ENCODE measurements at places on chromosomes 16 and 17.

GRCh38 chr16:49618955-49619354 is 237.0 kb downstream of the ZNF423 start:
- DNase-seq: no peak

- DNase-seq: peak; percentile 81
These were observed 5.4 kb upstream of the CRYBA1 start for GRCh38 chr17:29240968-29241963.

DNA sequence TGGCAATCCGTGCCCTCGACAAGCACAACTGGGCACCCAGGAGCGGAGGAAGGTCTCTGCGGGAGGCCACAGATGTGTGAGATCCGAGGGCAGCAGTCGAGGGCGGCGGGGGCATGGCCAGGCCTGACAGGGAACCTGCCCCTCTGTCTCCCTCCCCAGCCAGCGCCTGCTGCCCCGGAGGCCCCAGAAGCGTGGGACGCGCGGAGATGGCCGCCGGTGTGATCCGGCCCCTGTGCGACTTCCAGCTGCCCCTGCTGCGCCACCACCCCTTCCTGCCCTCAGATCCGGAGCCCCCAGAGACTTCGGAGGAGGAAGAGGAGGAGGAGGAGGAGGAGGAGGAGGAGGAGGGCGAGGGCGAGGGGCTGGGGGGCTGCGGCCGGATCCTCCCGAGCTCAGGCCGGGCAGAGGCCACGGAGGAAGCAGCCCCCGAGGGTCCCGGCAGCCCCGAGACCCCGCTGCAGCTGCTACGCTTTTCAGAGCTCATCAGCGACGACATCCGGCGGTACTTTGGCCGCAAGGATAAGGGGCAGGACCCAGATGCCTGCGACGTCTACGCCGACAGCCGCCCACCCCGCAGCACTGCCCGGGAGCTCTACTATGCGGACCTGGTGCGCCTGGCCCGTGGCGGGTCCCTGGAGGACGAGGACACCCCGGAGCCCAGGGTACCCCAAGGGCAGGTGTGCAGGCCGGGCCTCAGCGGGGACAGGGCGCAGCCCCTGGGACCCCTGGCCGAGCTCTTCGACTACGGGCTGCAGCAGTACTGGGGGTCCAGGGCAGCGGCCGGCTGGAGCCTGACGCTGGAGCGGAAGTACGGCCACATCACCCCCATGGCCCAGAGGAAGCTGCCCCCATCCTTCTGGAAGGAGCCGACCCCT is 1.7 kb downstream of the PERCC1 start:
- no peak for DNase-seq

DNA sequence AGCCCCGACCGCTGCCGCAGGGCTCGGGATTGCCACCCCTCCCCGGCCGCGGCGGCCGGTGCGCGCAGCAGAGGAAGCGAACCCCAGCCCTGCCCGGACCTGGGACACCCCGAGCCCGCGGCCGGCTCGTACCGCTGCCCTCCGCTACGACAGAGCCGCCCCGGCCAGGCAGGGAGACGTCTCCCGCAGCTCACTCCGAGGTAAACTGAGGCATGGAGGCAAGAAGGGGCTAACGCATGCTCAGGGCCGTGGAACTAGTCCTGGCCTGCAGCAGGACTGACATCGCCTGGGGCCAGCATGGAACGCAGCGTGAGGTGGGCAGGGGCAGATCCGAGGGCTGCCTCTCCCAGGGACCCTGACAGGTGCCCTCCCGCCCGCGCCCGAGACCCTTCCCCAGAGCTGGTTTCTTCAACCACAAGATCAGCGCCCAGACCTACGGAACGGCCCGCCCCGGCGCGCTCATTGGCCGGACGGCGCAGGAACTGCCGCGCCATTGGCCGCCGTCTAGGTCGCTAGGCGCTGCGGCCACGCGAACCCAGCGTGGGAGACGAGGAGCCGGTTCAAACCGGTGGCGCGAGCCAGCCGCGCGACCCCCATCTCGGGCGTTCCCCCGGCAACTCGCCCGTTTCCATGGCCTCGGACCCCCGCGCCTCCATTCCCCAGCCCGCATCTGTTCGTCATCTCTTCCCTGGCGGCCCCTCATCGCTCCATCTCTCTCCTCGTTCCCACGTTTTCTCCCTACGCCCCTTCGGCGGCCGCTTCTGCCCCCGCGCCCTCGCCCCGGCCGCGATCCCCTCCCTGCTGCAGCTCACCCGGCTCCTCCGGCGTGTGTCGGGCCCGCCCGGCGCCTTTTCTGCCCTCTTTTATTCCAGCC is at the start of gene SLC43A2:
SLC43A2 (minus strand) TSS at position 853 of the 874 bp plus-strand sequence. CDS start 960 bp downstream, outside the sequence.
- DNase-seq: peak; percentile 91

- DNase-seq: no peak
These were observed 223.0 kb downstream of the CA10 start for GRCh38 chr17:51935477-51935876.

GRCh38 chr17:13558588-13558987 is 43.1 kb downstream of the HS3ST3A1 start:
- DNase-seq: no peak

DNA sequence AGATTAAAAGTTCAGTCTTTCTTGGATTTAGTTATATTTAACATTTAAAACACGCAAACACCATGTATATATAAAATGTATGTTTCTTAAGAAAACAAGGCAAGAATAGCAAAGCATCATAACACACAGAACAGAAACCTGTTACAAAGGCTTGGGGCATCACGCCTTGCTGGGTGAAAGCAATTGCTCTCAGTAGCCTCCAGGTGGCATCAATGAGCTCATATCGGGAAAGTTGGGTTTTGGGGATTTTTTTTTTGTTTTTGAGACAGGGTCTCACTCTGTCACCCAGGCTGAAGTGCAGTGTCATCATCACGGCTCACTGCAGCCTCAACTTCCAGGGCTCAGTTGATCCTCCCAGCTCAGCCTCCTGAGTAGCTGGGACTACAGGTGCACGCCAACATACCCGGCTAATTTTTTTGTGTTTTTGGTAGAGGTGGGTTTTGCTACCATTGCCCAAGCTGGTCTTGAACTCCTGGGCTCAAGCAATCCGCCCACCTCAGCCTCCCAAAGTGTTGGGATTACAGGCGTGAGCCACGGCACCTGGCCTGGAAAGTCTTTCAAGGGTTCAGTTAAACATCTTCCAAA is 56.9 kb downstream of the CYB5D2 start:
- DNase-seq: peak; percentile 57

- DNase-seq: no peak
These were observed 553 bp downstream of the RHBDL1 start for GRCh38 chr16:675884-676564.

DNA sequence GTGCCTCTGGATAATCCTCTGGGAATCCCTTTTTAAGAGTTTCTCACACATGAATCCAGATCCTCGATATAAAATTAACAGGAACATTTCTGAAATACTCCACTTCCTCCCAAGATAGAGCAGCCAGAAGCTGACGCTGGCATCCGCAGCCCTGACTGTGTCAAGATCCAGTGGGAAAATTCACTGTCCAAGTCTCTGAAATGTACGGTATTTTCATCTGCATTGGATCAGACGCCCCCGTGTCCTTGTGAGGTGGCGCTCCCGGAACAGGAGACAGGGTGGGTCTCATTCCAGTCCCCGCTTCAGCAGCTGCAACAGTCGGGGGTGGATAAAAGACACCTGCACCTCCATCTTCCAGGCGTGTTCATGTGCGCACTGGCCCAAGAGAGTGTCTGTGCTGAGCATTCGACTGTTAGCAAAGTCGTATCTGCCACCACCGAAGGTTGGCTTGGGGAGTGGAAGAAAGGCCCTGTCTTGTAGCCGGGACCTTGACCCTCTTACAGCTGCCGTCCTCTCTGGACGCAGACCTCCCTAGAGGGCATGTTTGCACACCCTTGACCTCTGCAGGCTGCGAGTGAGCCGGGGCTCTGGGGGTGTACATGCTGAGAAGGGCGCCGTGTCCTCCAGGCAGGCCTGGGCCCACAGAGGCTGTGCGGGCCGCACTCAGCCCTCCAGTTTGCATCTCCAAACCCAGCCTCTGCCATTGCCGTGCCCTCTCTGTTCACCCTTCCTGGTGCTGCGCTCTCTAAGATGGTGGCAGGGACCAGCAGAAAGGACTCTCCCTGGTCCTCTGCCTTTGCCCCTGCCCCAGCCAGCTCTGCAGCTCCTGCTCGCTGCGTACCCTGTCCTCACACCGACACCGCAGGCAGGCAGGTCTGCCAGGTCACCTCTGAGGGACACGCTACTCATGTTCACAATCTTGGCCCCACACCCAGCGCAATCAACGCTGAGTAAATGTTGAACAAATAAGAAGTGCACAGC is 72.0 kb upstream of the CHMP6 start:
- no peak for DNase-seq

DNA sequence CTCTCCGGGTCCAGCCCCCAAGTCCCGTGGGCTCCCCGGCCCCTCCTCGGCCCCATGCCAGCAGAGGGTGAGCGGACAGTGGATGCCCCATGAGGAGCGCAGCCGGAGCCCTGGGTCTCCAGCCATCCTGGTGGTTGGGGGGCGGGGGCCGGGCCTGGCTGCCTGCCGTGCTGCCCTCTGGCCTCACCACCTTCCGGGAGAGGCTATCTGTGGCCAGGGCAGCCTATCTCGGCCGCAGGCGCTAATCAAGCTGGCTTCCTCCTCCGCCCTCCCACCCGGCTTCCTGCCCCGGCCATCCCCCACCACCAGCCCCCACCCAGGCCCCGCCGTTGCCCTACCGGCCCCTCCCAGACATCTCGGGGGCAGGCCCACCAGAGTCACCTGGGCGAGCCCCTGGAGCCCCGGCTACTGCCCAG is 46.8 kb downstream of the ZFPM1 start:
- DNase-seq: no peak

DNA sequence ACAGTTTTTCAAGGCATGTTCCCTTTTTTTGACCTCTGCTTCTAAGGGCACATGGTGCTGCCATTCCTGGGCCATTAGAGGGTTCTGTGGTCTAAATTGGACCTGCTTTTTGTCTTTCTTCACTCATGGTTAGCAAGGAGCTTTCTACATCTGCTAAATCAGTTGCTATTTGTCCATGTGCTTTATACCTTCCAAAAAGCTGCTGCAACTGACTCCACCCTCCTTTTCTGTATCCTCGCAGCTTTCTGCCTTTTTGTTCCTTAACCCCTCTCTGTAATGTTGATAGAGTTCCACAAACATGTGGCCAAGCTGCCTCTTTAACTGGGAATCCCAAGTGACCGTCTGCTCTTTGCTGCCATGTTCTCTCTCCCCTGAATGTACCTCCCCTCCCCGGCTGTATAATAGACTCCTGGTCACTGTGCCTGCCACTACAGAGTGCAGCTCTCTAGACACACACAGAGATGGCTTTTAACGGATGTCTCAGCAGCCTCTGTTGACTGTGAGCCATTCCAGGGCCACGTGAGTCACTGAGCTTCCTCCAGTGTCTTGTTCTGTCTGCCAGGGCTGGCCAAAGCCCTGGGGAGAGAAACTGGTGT is 57.4 kb upstream of the TEKT3 start:
- no peak for DNase-seq

GRCh38 chr16:88582912-88583575 is 12.8 kb downstream of the ZC3H18 start:
- DNase-seq: no peak

DNA sequence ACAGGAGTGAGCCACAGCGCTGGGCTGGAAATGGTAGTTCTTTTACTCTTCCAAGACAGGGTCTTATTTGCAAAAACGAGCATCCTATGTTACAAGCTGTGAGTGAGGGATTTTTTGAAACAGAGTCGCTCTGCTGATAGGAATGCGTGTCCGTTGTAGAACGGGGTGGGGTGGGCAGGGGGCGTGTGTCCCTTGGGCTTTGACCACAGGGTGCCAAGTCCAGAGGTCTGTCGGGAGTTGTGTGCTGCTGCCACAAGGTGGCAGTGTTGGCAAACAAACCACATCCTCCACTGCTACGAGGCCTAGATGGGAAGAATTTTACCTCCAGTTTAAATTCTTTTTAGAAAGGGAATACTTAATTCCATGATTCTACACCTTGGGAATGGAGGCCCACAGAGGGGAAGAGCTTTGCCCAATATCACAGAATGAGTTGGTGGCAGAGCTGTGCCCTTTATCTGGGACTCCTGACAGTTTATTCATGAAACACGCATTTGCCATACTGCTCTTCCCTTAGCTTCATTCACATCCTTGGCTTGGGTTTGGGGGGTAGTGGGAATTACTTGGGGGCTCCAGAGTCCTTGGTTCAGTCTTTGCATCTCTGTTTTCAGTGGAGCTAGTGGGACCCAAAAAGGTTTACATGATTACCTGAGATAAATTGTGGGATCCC is 30.6 kb upstream of the ETV4 start:
- DNase-seq: peak; percentile 83

- no peak for DNase-seq
These were observed 34.7 kb upstream of the ABCA6 start for GRCh38 chr17:69176457-69176795.

- DNase-seq: no peak
These were observed 74.5 kb upstream of the RCVRN start for GRCh38 chr17:9979463-9979995.

Data from suppressor macrophage (primary cell).